ENCODE measurements at places on chromosomes 7 and 10.

DNA sequence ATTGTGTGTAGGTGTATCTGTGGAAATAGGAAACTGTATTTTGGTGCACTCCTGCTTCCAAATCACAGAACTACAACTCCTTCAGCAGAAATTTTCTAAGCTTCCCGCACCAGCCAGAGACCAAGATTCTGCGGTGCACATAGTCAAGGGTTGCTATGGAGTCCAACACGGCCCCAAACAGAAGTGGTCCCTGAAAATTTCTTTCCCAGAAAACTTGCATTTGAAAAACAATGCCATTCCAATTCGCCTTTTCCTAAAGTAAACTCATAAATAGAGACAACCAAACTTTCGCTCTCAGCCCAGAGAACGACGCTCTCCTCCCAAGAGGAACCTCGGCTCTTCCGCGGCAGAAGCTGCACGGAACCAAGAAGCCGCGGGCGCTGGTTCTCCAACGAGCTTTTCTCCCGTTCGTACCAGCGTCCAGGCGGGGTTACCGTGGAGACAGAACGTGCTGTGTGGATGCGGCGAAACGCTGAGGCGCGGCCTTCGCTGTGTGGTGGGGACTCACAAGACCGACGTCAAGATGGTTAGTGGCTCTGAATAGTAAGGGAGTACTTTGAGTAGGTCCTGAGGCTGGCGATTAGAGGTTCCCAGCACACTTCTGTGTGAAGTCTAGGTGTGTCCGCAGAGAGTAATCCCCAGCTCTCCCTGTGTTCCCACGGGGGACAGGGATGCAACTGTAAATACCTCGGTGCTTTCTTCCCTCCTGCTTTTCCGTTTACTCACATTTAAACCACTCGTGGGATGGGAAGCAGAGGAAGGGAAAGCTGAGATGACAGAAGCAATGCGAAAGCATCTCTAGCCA is 24.0 kb upstream of the ZC3HAV1 start:
- DNase-seq: peak; percentile 69

- DNase-seq: no peak
These were observed 126.2 kb upstream of the ETV1 start for GRCh38 chr7:14115701-14116100.

DNA sequence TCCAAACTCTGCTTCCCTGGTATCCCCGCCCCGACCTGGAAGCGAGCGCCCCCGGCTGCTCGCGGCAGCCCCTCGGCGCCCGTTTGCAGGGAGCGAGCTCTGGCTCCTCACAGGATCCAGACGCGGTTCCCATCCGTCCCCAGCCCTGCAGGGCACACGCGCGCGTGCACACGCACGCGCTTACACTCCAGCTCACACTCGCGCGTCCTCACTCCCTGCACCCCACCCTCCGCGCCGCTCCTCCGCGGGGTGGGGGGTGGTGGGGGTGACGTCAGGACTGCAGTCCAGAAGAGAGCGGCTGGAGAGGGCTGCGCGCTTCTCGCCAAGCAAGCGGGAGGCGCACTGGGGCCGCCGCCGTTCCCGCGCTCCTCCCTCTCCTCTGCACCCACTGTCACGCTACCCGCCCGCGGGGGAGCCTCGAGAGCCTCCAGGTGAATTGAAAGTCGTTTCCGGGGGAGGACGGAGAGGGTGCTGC is 255.6 kb downstream of the OTUD1 start:
- no peak for DNase-seq

DNA sequence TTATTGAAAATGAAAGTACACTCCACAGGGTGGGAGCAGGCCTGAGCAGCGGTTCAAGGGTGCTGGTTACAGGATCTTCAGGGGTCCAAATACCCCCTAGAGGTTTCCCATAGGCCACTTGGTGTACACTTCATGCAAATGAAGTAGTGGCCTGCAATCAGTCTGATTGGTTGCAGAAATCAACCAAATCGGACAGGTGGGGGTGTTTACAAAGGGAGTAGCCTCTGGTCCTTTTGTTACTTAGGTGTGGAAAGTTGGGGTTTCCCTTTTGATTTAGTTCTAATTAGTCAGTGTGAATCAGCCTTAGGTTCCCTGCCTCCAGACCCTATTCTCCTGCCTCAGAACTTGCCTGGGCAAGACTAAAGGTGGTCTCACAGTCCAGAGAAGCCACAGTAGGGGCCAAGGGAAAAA is 49.6 kb downstream of the SYPL1 start:
- DNase-seq: no peak

DNA sequence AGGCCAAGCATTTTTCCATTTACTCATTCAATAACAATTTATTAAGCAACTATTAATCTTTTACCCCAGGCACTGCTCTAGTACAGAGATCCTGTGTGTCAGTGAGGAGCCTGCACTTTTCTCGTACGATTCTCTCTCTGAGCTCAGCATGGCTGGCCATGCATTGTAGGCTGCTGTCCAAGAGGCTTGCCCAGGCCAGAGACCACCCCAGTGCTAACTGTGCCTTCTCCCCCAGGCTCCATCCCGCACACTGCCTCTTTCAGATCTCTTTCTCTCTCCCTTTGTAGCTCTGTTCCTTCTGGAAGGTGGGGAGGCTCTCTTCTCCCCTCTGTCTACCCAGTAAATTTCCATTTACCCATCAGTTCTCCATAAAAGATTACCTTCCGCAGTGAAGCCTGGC is 101.0 kb upstream of the IKZF1 start:
- DNase-seq: no peak

DNA sequence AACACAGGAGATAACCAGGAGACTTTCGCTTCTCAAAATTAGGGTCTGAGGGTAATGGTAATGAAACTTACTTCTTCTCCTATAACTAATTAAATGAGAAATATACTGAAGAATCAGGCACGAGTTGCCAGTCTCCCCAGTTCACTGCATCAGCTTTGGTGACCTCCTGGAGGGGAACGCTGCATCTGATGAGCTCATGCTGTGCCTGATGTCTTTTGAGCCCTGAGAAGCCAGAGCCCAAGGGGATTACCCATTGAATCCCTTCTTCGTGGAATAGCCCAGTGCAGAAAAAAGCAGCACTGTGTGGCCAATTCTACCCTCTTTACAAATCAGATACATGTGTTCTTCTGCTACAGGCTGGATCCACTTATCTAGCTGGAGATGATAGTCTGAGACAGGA is 45.1 kb downstream of the CYP2C9 start:
- DNase-seq: no peak

- no peak for DNase-seq
These were observed 27.4 kb downstream of the GTF2I start for GRCh38 chr7:74684921-74685320.

DNA sequence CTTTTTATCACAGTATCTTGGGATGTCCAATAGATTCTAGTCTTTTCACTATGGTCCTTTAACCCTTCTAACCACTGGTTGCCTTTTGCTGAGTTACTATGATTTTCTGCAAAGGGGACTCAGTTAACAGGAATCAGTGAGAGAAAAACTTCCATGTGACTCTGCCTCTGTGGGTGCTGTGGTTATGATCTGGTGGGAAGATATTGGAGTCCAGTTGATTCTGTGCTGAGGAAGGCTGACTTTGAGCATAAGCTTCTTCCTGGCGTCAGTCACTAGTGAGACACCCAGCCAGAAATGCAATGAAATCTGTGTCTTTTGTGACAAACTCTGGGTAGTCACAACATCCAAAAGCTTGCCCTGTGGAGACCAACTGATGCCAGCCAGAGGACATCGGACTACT is 648.0 kb downstream of the SUGCT start:
- no peak for DNase-seq

DNA sequence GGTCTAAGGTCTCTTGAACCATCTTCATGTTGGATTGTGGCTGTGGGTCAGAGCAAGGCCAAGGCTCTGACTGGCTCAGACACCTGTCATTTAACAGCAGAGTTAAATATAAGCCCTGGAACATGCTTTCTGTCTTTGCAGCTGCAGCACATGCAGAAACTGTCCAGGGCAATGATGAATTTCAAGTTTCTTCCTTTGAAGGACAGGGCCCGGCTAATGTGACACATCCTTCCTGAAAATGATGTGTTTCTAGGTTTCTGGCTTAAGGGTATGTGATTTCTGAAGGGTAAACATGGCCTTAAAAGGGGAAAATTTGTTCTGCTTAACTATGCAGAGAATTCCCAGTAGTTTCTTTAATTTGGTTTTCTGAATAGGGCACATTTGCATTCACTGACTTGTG is 34.0 kb upstream of the SLC35B4 start:
- no peak for DNase-seq

DNA sequence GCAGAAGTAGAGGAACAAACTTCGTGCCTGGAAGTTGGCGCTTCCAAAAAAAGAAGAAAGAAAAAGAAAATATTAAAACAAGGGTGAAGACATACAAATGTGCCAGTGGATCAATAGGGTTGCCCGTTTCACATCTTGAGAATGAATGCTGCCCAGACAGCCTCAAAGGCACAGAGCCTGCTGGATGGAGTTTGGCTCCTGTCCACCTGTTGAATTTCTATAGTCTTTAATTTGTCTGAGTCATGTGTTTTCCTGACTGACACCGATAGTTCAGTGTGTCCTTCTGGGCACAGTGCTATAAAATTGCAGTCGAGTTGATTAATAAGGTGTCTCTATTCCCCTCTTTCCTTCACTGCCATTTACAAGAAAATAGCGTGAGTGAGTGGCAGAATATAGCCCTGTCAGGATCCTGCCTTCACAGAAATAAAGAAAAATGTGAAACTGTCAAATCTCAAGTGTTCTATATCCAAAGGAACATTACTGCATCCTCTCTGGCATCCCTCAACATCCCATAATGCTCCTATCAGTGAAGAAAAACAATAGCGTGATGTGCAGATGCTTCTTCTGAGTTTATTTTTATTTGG is 471.3 kb upstream of the AUTS2 start:
- no peak for DNase-seq

- DNase-seq: no peak
These were observed 249.8 kb upstream of the HPS1 start for GRCh38 chr10:98696516-98696915.

- DNase-seq: no peak
These were observed 31.3 kb upstream of the SHH start for GRCh38 chr7:155843426-155844018.

DNA sequence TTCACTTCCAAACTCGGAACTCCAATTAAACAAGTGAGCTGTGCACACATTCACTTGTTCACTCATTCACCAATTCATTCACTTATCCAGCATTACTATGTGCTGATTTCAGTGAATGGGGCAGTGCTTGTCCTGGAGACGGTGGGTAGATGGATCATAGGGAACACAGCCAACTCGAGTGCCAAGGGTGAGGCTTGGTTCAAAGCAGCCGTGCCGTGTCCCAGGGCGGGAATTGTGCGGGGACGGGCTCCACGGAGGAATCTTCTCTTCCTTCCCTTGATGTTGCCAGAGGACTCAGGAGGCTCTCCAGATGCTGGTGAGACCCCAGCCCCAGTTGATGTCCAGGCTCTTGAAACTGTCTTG is 2.9 kb downstream of the SH2D4B start:
- DNase-seq: no peak

DNA sequence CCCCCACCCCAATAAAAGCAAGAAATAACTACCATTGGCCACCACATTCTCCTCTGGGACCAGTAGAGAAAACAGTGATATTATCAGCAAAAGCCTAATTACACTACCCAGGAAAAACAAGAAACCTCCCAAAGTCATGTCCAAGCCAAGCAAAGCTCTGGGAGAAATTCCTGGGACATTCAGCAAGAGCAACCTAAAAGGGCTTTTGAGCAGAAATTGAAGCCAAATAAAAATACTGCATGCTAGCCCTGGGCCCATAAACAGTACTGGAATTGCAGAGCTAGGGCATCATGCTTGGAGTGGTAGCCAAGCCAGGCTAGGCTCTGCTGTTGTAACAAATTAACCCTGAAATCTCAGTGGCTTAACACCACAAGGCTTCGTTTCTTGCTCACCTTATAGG is 347.9 kb downstream of the LRMDA start:
- no peak for DNase-seq

DNA sequence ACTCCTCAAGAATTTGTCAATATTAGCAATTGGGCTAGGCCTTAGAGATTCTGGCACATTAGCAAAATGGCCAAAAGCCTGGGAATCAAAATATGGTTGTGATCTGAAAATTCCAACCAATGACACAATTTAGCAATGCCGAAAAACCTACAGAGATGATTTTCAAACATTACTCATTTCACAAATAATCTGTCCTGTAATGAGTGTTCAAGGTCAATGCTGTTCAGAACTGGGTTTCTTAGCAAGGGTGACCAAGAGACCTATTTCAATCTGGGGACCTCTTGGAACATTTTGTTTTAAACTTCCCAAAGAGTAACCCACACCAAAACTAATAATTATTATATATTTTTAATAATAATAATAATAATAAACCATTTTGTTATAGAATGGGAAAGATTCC is 24.1 kb downstream of the ELMO1 start:
- no peak for DNase-seq

- DNase-seq: no peak
These were observed 171.1 kb downstream of the ADK start for GRCh38 chr10:74322141-74322540.

DNA sequence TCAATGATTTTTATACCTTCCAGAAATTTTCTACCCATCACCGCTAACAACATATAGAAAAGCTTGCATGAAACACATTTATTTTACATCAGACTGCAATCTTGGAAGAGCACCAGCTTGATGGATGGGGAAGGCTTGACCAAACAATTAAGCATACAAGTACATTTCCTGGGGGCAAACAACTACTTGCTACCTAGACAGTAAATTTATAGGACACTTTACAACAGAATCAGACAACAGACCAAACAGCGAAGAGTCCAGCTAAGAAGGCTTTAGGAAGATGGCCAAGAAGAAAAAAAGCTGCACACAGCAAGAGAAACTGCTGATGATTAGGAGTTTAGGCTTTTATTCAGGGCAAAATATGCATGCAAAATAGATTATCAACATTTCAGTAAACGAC is 8.0 kb downstream of the AASS start:
- no peak for DNase-seq

DNA sequence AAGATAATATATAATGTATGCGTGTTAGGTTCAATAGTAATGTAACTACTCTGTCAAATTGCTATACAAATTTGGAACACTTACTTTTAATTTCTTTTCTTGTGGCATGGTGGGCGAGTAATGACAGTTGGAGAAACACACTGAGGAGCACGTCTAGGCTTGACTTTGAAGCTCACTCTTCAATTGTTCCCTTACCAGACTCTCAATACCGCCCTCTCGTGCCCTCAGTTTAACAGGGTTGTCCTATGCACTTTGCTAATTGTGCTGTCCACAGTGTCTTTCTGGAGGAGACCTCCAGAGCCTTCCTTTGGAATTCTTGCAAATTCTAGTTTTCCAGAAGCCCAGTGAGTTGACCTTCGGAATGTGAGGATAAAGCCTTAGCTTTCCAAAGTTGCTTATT is 107.2 kb upstream of the RELN start:
- DNase-seq: no peak

GRCh38 chr10:86260564-86260963 is 106.0 kb downstream of the GRID1 start:
- DNase-seq: no peak

GRCh38 chr10:131546086-131546810 is 234.7 kb upstream of the TCERG1L start:
- no peak for DNase-seq

Data from fibroblast of skin of left quadriceps (primary cell).